ENCODE measurements at places on chromosomes 6 and 20.

DNA sequence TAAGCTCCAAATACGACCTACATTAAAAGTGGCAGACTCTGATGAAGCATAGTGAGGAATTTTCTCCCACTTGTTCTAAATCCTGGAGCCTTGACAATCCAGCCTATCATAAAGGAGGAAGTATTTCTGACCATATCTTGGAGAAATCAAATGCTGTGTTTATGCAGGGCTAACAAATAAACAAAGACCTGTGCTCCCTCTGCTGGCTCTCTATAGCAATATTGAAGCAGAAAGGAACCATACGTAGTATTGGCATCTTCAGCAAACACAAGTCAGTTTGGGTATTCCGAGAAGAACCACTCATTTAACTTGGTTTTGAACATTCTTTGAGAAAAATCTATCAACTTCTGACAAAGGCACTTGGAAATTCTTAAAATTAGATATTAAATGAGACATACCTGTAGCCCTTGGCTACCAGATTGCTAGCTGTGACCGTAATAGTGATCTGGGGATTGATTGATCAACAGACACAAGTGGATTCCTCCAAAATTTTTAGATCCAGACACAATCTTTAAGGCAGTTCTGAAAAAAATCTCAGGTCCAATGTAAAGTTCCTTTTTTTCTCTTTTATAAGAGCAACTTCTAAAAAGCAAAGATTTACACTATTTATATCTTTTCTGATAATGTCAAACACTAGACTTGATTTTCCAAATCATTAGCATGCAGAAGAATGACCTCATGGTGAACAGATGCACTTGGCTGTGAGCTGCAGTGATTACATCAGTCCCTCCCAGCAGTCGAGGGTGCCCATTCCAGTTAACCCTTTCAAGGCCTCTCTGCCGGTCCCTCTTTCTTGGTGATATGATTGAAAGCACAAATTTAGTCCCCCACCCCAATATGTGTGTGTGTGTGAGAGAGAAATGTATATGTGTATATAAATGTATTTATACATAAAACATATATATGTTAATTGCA lies 40.2 kb downstream of the INSM1 start:
- no peak for DNase-seq

DNA sequence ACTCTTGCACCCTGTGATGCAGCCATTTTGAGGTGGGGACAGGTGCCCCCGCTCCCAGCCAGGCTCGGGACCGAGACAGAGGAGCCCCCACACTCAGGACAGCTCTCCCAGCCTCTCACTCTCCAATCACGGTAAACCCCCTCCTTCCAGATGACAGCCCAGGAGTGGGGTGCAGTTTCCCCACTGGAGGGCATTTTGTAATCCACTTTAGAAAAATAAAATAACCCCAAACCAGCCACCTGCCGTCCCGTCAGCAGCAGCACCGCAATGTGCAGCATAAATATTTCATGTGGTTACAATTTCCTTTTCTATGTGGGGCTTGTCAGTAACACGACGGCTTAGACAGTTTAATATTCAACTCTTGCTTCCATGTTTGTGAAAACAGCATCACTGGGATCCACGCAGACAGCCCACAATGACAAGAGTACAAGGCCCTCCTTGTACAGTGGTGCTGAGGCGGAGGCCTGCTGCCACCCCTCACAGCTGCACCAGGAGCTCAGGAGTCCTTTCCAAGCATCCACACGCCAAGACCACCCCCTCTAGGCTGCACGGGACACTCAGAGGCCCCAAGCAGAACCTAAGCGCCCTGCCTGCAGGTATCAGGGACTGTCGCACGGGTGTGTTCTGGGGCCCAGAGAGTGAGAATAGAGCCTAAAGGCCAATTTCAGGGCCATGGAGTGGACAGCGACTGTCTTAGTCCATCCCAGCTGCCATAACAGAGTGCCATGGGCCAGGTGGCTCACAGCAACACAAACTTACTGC lies 116.7 kb downstream of the JPH2 start:
- peak; percentile 62 for DNase-seq

DNA sequence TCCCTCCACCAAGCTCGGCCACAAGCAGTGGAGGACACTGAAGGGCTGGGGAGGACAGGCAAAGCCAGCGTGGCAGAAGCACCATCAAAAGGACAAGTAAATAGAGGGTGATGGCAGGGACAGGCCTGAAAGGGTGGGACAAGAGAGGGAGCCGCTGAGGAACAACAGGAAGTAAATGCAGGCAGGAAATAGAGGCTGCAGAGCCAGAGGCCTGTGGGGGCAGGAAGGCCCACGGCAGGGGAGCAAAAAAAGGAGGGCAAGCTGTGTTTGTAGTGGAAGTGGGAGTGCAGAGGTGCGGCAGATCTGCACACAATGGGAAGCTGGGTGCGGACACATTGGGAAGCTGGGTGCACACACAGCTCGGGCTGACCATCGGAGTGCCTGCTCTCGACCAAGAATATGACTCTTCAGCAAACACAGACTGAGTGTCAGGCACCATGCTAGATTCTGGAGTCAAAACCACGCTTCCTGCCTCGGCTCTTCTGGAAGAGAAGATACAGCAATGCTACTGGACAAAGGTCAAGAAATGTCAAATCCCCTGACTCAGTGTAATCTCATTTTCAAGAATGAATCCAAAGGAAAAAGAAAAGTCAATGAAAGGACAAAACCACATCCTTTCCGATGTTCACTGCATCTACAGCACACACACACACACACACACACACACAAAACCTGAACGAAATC lies 40.4 kb upstream of the RAB22A start:
- DNase-seq: no peak

DNA sequence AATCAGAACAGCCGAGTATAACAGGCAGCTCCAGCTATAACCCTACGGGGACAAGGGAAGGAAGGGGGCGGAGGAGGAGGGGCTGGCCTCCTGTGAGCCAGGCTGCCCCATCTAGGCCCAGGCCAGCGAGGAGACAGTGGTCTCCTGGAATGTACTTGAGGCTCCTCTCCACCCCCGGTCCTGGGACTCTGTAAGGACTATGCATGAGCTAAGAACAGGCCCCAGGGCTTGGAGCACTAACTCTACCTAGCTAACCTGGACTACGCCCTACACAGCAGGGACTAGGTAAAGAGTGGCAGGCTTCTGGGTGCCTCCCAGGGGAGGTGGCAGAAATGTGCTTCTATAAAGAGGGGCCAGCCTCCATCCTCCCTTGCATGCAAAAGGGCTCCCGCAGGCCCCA lies 8.9 kb downstream of the KCNK15 start:
- DNase-seq: no peak

- no peak for DNase-seq
Observed at GRCh38 chr6:163709255-163709654, 294.7 kb downstream of the QKI start.

- no peak for DNase-seq
Observed at GRCh38 chr20:59631751-59632540, 27.6 kb downstream of the PHACTR3 start.

GRCh38 chr6:73231986-73232391 lies 6.7 kb upstream of the KHDC1L start:
- no peak for DNase-seq

DNA sequence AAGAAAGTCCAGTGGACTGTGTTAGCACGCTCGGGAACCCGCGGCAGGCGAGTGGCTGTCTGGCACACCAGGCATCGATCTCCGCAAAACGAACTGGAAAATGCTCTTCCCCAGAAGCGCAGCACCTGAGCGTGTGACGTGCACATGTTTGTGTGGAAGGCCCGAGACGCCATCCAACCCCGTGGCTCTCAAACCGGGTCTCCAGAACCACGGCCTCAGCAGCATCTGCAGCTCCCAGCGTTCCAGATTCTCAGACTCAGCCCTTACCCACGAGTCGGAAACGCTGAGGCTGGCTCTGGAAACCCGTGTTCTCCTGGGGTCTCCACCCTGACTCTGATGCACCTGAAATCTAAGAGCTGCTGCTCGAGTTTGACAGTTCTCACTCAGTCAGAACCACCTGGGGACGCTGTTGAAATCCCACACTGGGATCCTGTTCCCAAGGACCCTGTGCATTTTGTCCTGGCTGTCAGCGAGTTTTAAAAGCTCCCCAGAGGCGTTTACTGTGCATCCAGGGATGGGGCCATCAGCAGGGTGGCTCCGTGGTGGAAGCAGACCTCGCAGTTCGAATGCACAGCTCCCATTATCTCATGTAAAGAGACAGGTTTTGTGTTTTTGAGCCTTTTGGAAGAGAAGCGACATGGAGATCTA lies 69.0 kb downstream of the DLL1 start:
- peak; percentile 1 for DNase-seq

GRCh38 chr6:72941751-72942150 lies 283.5 kb downstream of the KHDC1L start:
- no peak for DNase-seq

- DNase-seq: no peak
Observed at GRCh38 chr6:44162876-44163625, 4.4 kb downstream of the CAPN11 start.

GRCh38 chr20:64220891-64221527 lies 34.5 kb upstream of the PCMTD2 start:
- no peak for DNase-seq

DNA sequence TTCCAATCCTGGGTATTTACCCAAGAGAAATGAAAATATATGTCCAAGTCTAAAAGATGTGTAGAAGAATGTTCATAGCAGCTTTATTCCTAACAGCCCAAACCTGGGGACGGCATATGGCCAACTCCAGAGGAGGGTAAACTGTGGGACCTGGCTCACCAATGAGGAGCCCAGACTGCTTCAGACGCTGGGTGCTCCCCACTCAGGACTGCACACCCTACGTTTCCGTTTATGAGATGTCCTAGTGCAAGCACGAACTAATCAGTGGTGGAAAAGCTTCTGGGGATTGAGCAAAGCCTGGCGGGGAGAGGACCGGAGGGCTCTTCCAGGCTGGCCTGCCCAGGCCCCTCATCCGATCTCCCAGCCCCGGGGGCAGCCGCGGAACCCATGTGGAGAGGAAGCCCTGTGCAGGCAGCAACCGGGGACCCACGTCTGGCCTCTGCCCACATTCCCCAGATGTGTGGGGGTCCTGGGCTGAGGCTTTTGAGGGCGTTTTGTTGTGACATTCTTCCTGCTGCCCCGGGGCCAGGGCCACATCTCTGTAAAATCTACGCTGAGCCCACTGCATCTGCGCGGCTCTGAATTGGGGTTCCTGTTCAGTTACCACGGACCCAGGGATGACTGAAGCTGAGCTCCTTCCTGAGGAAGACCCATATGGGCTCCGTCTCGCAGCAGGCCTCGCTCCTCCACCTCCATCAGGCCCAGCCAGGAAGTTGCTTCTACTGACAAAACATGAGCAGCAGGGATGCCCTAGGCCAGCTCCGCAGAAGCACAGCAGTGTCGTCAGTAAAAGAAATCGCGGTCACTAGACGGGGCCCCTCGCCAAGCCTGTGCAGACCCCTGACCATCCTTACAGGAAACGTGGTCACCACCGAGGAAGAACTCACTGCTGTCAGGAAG lies 188.0 kb downstream of the DLL1 start:
- no peak for DNase-seq

- DNase-seq: no peak
Observed at GRCh38 chr6:51892750-51893149, 194.7 kb downstream of the PKHD1 start.

GRCh38 chr6:24231438-24231977 lies 105.5 kb downstream of the NRSN1 start:
- no peak for DNase-seq

DNA sequence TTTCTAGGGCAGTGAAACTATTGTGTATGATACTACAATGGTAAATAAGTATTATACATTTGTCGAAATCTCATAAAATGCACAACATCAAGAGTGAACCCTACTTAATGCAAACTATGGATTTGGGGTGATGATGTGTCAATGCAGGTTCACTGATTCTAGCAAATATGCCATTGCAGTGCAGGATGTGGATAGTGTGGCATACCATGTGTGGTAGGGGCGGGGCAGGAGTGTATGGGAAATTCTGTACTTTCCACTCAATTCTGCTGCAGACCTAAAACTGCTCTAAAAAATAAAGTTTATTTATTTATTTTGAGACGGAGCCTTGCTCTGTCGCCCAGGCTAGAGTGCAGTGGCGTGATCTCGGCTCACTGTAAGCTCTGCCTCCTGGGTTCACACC lies 44.3 kb downstream of the ABHD12 start:
- peak; percentile 10 for DNase-seq

DNA sequence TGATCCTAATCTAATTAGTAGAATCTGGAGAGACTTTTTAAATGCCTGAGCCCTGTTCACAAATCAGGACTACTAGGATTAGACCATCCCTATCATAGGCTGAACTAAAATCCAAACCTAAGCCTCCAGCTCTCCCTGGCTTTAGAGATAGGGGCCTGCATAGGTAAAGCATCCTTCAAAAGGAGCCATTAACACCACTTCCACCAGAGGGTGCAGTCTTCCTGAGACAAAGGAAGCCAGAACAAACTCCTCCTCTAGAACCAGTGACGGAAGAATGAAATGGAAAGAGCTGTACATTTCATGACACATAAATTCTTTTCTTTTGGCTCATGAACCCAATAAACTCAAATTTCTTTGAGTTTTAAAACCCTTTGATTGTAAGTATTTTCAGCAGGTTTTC lies 291.2 kb upstream of the ADGRB3 start:
- DNase-seq: no peak
